Mesothelial cell of epicardium (in vitro differentiated cells): ENCODE measurements at places on chromosomes 5 and 9. TPM values are rescaled to one million over a fixed set of nuclear protein-coding genes. Genes with fewer than 3 reads are reported as not detected.

GRCh38 chr5:24496268-24496667, 148.5 kb downstream of the CDH10 start:
- H3K4me3 ChIP-seq: no peak overlapping the region
- H3K4me1 ChIP-seq: peaks cover 8% of the 10 kb centered on the region
- H3K27me3 ChIP-seq: no peaks in the 10 kb centered on the region
- no peak overlapping the region for H3K27ac ChIP-seq
- H3K36me3 ChIP-seq: peaks cover 2% of the 10 kb centered on the region

GRCh38 chr5:1421521-1422341, 23.5 kb downstream of the SLC6A3 start:
- no peak overlapping the region for H3K4me3 ChIP-seq
- no peaks in the 10 kb centered on the region for H3K4me1 ChIP-seq
- peaks cover 2% of the 10 kb centered on the region for H3K36me3 ChIP-seq
- no peak for DNase-seq

SPINK4 gene
- not detected in 3 replicates for total RNA-seq

TMEFF1 gene
- total RNA-seq: 19.6 to 25.5 TPM (median 24.3 TPM) in 3 replicates

DNA sequence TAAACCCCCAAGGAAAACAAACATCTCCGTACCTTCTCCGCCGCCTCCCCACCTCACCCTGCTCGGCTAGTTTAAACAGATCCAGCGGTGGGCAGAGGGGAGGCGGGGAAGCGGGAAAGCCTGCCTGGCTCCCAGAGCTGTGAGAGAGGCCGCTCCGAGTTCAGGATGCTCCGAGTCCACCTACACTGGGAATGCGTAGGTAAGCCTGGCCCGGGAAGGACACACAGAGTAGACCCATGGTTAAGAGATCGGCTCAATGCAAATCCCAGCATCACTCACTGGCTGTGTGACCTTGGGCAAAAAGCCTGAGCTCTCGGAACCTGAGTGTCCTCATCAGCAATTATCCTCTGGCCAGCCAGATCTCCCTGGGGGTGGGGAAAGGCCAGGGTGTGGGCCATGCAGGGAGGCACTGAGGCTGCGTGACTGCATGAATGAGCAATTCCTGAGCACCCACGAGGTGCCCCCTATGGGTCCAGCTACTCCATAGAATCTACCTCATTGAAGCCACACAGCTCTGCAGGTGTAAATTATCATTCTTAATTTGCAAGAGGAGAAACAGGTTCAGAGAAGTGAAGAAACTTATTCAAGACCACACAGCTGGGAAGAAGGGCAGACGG, 30.5 kb upstream of the LMX1B start:
- H3K36me3 ChIP-seq: no peaks in the 10 kb centered on the region
- H3K4me3 ChIP-seq: no peak overlapping the region
- H3K27me3 ChIP-seq: peaks cover 39% of the 10 kb centered on the region
- no peak overlapping the region for H3K27ac ChIP-seq
- peaks cover 13% of the 10 kb centered on the region for H3K4me1 ChIP-seq

GRCh38 chr5:90590170-90590569, 31.6 kb downstream of the ADGRV1 start:
- H3K4me3 ChIP-seq: no peak overlapping the region
- no peak overlapping the region for H3K27ac ChIP-seq
- H3K36me3 ChIP-seq: peaks cover 11% of the 10 kb centered on the region
- no peak for DNase-seq

SH3TC2 gene
- 5.2 to 6.8 TPM (median 5.6 TPM) in 3 replicates for total RNA-seq

- DNase-seq: no peak
- H3K4me1 ChIP-seq: peaks cover 39% of the 10 kb centered on the region
- H3K4me3 ChIP-seq: no peak overlapping the region
- H3K27me3 ChIP-seq: no peaks in the 10 kb centered on the region
- peak overlapping the region; percentile 66 for H3K27ac ChIP-seq
- H3K36me3 ChIP-seq: peaks cover 32% of the 10 kb centered on the region
Observed at GRCh38 chr5:15521381-15522186, 21.6 kb downstream of the FBXL7 start.

DNA sequence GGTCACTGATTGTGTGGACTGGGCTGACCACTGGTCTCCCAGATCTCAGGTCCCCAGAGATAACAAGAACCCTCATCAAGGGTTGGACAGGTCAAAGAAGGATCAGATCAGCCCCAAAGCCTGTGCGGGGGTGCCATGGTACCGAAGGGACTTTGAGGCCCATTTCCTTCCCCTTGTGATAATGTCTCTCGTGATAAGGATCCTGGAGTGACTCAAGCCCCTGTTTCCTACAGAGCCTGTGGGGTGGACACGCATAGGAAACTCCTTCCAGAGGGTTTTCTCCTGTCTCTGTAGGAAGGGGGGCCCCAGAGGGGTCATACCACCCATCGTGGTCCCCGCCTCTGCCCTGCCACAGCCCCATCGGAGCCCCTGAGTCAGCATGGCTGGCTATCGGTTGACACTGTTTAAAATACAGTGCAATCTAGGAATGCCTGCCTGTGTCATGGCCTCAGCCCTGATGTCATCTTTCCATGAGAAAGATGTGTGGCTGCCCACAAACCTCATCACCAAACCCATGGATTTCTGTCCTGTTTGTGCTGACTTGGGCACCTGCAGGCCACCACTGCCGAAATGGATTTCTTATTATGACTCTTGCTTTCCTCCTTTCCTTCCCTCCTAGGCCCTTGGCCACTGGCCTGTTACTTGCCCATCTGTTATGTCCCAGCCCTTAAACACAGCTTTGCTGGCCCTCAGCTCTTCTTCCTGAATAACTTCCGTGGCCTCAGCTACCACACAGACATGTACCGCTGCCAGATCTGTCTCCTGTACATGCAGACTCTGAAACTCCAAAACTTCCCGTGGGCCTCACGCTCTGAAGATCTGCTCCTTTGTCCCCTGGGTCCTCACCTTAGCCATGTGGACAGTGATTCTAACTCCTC, 2.9 kb upstream of the CSF2 start:
- H3K36me3 ChIP-seq: no peaks in the 10 kb centered on the region
- no peak overlapping the region for H3K4me3 ChIP-seq
- no peaks in the 10 kb centered on the region for H3K4me1 ChIP-seq
- H3K27me3 ChIP-seq: no peaks in the 10 kb centered on the region

DNA sequence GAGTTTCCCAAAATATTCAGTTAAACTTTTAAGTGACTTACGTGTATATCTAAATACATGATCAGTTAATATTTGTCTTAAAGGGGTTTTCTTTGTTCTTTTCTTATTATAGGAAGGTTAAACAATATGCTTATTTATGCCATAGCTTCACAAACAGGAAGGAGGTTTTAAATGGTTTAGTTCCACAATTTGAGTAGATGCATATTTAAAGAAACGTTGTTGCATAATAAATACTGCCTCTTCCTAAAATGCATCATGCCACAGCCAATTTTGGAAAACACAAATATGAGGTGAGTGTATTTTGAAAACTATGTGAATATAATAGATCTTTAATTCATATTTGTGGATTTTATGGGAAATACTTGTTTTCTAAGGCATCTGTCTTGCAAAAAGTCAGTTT, 2.5 kb upstream of the ADRB2 start:
- no peak for DNase-seq
- H3K27ac ChIP-seq: no peak overlapping the region
- no peak overlapping the region for H3K4me3 ChIP-seq
- peaks cover 43% of the 10 kb centered on the region for H3K27me3 ChIP-seq
- peaks cover 11% of the 10 kb centered on the region for H3K4me1 ChIP-seq

GRCh38 chr9:135790850-135791249, 88.9 kb downstream of the KCNT1 start:
- no peak overlapping the region for H3K4me3 ChIP-seq
- H3K27me3 ChIP-seq: peaks cover 7% of the 10 kb centered on the region
- H3K4me1 ChIP-seq: no peaks in the 10 kb centered on the region
- no peak overlapping the region for H3K27ac ChIP-seq

GRCh38 chr5:116320486-116320885, 235.7 kb downstream of the COMMD10 start:
- H3K4me3 ChIP-seq: no peak overlapping the region
- no peaks in the 10 kb centered on the region for H3K27me3 ChIP-seq
- H3K27ac ChIP-seq: peak overlapping the region; percentile 3
- no peak for DNase-seq
- peaks cover 19% of the 10 kb centered on the region for H3K4me1 ChIP-seq
- peaks cover 37% of the 10 kb centered on the region for H3K36me3 ChIP-seq

C5orf58 gene
- not detected in 3 replicates for total RNA-seq

GRCh38 chr9:8832955-8833354, 1033.4 kb upstream of the DMAC1 start:
- peaks cover 26% of the 10 kb centered on the region for H3K4me1 ChIP-seq
- H3K36me3 ChIP-seq: peaks cover 2% of the 10 kb centered on the region
- H3K27me3 ChIP-seq: no peaks in the 10 kb centered on the region
- no peak overlapping the region for H3K4me3 ChIP-seq

TXNDC8 gene
- not detected in 3 replicates for total RNA-seq

DNA sequence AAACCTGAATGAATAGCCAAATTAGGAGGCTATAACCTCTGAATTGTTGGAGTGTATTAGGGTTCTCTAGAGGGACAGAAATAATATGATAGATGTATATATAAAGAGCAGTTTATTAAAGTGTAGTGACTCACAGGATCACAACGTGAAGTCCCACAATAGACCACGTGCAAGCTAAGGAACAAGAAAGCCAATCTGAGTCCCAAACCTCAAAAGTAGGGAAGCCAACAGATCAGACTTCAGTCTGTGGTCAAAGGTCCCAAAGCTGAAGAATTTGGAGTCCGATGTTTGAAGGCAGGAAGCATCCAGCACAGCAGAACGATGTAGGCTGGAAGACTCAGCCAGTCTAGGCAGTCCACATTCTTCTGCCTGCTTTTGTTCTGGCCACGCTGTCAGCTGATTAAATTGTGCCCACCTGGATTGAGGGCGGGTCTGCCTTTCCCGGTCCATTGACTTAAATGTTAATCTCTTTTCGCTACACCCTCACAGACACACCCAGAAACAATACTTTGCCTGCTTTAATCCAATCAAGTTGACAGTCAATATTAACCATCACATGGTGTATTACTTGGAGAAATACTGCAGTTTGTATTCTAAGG, 550.6 kb downstream of the CDH10 start:
- no peak overlapping the region for H3K27ac ChIP-seq
- no peak overlapping the region for H3K4me3 ChIP-seq
- no peaks in the 10 kb centered on the region for H3K4me1 ChIP-seq
- H3K36me3 ChIP-seq: no peaks in the 10 kb centered on the region

OLFML2A gene
- 36.1 to 37.4 TPM (median 37.1 TPM) in 3 replicates for total RNA-seq

WDR38 gene
- not detected in 3 replicates for total RNA-seq

IRX2 gene
- total RNA-seq: 30.3 to 32.6 TPM (median 30.7 TPM) in 3 replicates

DNA sequence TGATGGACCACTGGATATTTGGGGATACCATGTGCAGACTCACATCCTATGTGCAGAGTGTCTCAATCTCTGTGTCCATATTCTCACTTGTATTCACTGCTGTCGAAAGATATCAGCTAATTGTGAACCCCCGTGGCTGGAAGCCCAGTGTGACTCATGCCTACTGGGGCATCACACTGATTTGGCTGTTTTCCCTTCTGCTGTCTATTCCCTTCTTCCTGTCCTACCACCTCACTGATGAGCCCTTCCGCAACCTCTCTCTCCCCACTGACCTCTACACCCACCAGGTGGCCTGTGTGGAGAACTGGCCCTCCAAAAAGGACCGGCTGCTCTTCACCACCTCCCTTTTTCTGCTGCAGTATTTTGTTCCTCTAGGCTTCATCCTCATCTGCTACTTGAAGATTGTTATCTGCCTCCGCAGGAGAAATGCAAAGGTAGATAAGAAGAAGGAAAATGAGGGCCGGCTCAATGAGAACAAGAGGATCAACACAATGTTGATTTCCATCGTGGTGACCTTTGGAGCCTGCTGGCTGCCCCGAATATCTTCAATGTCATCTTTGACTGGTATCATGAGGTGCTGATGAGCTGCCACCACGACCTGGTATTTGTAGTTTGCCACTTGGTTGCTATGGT, 54.5 kb upstream of the HNRNPA0 start:
- H3K4me1 ChIP-seq: peaks cover 5% of the 10 kb centered on the region
- DNase-seq: no peak
- H3K27me3 ChIP-seq: peaks cover 3% of the 10 kb centered on the region

GRCh38 chr9:4362281-4362680, 62.4 kb upstream of the GLIS3 start:
- peaks cover 2% of the 10 kb centered on the region for H3K27me3 ChIP-seq
- H3K27ac ChIP-seq: no peak overlapping the region
- no peak for DNase-seq
- H3K4me1 ChIP-seq: peaks cover 5% of the 10 kb centered on the region

GRCh38 chr9:87594194-87594593, 96.5 kb downstream of the DAPK1 start:
- H3K4me1 ChIP-seq: peaks cover 64% of the 10 kb centered on the region
- H3K27me3 ChIP-seq: no peaks in the 10 kb centered on the region
- no peak overlapping the region for H3K4me3 ChIP-seq
- H3K36me3 ChIP-seq: no peaks in the 10 kb centered on the region
- H3K27ac ChIP-seq: peak overlapping the region; percentile 73

GRCh38 chr9:131578021-131578420, 32.7 kb downstream of the PRRT1B start:
- DNase-seq: no peak
- peaks cover 13% of the 10 kb centered on the region for H3K36me3 ChIP-seq
- H3K4me3 ChIP-seq: no peak overlapping the region
- no peaks in the 10 kb centered on the region for H3K27me3 ChIP-seq
- H3K4me1 ChIP-seq: no peaks in the 10 kb centered on the region

DNA sequence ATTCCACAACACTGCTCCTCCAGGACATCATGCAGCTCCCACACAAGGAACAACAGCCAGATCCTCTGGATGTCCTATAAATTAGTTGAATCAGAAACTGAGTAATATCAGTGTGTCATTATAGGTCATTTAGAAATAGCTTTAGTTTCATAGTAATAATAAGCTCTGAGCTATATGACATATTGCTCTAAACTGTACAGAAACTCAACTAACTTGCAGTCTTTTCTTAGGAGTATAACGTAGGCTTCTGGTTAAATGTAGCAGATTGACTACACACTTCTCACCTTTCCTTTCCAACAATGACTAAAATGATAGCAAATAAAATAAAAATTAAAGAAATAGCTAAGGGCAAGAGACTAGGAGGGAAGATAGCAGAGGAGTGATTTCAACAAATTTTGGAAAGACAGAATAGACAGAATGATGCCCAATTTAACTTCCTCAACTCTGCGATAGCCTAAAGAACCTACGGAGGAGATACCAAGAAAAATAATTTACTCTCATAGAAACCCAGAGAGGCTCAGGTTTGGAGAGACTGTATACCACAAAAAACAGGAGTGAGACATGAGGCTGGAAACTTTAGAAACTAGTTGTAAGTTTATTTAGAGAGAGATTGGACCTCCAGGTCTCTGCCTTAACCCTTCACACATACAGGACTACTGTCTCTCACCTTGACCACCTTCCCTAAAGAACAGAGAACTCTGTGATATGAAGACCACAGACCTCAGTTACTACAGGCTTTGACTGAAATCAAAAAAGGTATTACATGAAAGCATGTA, 193.7 kb downstream of the TSSK1B start:
- no peaks in the 10 kb centered on the region for H3K27me3 ChIP-seq
- H3K4me1 ChIP-seq: peaks cover 41% of the 10 kb centered on the region
- no peak overlapping the region for H3K27ac ChIP-seq

FBXL17 gene
- 13.8 to 21.6 TPM (median 17.3 TPM) in 3 replicates for total RNA-seq

- no peak for DNase-seq
- no peaks in the 10 kb centered on the region for H3K36me3 ChIP-seq
- H3K27ac ChIP-seq: no peak overlapping the region
- H3K27me3 ChIP-seq: no peaks in the 10 kb centered on the region
Observed at GRCh38 chr5:72688916-72689315, 127.5 kb upstream of the TNPO1 start.

SPINK6 gene
- not detected in 3 replicates for total RNA-seq

SLC25A2 gene
- 1.3 to 1.6 TPM (median 1.6 TPM) in 3 replicates for total RNA-seq
